ENCODE measurements at places on chromosomes 5 and 9.

- DNase-seq: peak; percentile 63
These were observed 97.6 kb downstream of the GALNT10 start for GRCh38 chr5:154288145-154288544.

- no peak for DNase-seq
These were observed 110.9 kb downstream of the GRIA1 start for GRCh38 chr5:153601377-153601776.

- peak; percentile 85 for DNase-seq
These were observed 18.1 kb upstream of the SSBP2 start for GRCh38 chr5:81768935-81769452.

GRCh38 chr5:93249651-93250289 is 331.2 kb downstream of the NR2F1-AS1 start:
- DNase-seq: no peak

DNA sequence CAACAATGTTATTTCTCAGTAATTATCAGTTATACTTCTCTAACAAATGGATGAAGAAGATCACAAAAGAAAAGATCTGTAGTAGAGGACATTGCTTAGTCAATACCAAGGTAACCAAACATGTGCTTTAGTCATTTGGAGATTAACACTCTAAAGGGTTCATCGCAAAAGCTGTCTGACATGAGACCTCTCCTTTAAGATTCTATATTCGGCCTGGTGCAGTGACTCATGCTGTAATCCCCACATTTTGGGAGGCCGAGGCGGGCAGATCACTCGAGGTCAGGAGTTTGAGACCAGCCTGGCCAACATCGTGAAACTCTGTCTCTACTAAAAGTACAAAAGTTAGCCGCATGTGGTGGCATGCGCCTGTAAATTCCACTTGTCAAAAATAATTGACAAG is 18.3 kb upstream of the CKMT2 start:
- DNase-seq: no peak

DNA sequence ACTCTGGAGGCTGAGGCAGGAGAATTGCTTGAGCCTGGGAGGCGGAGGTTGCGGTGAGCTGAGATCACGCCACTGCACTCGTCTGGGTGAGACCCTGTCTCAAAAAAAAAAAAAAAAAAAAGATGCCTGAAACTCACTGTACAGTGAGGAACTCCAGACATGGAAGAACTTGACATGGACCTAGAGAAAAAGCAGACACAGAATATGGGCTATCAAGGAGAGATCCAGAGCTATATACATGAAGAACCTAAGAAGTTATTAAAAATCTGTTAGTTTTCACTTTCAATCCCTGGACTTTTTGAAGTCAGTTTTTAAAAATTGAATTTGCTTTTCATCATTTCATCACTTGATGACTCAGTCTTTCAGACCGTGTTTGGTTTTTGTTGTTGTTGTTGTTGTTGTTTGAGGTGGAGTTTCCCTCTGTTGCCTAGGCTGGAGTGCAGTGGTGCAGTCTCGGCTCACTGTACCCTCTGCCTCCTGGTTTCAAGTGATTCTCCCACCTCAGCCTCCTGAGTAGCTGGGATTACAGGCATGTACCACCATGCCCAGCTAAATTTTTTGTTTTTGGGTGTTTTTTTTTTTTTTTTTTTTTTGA is 20.3 kb downstream of the PAIP2 start:
- DNase-seq: no peak

GRCh38 chr5:31237174-31237573 is 43.7 kb downstream of the CDH6 start:
- DNase-seq: peak; percentile 19

GRCh38 chr5:1823381-1824034 is 22.3 kb downstream of the NDUFS6 start:
- DNase-seq: no peak

DNA sequence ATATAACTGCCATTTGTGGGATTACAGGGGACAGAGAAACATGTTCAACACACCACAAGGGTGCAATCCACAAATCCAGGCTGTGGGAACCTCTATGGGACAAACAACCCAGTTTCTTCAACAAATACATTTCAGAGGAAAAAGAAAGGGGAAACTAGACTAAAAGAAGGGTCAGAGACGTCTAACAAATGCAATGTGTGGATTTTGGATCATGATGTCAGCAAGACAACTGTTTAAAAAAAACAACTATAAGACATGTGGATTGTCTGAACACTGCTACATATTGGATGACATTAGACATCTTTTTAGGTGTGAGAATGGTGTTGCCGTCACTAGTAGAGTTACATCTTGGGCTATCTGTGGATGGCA is 3.9 kb upstream of the RALGDS start:
- DNase-seq: no peak

DNA sequence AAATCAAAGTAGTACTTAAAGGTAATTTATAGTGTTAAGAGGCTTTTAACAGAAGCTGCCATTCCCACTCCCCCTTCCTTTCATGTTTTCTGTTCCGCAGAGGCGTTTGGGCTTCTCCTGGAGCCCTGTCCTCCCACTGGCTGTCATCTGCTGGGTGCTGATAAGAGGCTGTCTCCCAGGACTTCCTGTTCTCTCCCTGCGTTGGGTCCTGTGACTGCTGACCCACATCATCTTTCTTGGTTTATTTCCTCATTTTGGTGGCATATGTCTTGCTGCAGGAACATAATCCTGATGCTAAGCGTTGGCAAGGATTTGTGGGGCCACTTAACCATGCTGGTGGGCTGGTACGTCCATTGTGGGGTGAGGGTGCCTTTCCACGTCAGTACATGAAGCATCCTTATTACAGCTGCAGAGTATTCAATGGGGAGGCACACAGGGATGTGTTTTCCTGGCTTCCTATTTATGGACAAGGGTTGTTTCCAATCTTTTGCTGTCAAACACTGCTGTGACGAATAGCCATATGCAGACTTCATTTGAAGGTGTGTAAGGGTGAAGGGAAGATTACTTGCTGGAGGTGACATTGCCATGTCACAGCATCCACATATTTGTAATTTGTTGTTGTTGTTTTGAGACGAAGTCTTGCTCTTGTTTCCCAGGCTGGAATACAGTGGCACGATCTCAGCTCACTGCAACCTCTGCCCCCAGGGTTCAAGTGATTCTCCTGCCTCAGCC is 22.3 kb upstream of the RNF130 start:
- no peak for DNase-seq

DNA sequence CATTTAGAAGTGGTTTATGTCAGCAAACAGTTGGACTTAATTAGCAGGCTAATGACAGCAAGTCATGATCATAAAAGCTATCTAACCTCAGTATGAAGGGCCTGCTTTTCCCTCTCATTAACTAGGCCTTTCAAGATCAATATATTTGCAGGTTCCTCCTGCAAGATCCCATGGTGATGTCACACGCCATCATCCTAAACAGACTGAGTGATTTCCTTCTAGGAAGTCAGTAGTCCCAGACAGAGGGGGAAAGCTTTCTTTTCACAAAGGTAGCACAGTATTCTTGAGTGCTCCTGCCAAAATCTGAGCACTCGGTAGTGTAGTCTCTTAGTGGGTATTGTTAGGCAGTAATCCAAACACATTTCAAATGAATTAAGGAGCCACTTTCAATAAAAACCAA is 52.5 kb downstream of the UIMC1 start:
- no peak for DNase-seq

DNA sequence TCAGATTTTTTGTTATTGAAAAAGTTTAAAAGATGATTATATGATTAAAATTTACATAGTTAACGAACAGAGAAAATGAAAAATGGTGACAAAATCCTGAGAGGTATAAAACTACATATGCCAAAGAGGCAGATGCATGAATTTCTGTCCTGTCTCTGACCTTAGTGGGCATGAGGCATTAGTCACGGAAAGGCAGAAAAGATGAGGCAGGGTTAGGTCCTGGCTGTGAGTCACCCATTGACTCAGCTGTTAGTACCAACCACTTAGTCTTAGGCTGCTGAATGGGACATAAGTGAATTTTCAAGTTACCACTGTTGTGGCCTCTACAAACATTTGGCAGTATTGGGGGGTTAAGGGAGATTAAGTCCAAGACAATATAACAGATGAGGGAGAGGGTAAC is 33.1 kb downstream of the RASA1 start:
- DNase-seq: peak; percentile 87

DNA sequence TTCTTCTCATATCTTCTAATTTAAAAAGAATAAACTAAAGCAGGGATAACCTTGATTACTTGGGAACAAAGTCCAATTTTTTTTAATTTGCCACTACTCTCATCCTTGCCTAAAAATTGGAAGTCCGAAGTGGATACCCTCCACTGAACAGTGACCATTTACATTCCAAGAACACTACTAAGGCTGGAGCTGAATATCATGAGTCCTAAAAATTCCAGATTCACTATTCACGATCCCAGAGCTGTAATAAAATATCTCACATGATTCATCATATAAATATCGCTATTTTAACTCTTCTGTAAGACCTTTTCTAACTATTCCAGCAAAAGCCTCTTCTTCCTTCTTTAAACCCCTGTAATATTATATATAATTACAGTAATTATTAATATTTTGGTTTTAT is 57.4 kb downstream of the ATPSCKMT start:
- DNase-seq: peak; percentile 84

DNA sequence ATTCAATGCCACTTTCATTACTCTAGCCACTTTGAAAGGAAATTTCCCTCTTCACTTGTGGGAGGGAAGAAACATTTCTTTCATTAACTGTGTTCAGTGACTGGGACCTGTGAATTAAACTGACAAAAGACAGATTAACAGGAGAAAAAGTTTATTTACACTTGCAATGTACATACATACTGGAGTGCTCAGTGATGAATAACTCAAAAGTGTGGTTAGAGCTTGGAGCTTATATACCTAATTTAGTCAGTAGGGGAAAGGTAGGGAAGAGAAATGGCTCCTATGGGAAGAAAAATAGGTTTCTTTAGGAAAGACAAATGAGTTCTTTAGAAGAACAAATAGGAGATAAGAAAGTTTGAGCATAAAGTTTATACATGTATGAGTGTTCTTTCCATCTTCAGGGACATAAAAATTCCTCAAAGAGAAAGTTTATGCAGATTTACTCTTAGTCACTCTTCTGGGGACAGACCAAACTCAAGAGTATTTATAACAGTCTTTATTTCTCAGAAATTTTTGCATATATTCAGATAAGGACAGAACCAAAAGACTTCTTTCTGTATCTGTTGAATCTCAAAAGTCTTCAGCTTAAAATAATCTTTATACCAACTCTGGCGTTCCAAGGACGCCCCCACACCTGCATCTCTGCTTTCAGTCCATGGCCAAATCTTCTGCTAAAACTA is 120.0 kb upstream of the RAI14 start:
- no peak for DNase-seq

GRCh38 chr9:84404095-84404686 is 63.6 kb upstream of the SLC28A3 start:
- DNase-seq: peak; percentile 35

GRCh38 chr5:129379406-129379805 is 80.7 kb upstream of the ADAMTS19 start:
- DNase-seq: no peak

- DNase-seq: no peak
These were observed 47.3 kb downstream of the SLC1A1 start for GRCh38 chr9:4537581-4537980.

- DNase-seq: no peak
These were observed 56.5 kb upstream of the SPDL1 start for GRCh38 chr5:169527066-169527465.

DNA sequence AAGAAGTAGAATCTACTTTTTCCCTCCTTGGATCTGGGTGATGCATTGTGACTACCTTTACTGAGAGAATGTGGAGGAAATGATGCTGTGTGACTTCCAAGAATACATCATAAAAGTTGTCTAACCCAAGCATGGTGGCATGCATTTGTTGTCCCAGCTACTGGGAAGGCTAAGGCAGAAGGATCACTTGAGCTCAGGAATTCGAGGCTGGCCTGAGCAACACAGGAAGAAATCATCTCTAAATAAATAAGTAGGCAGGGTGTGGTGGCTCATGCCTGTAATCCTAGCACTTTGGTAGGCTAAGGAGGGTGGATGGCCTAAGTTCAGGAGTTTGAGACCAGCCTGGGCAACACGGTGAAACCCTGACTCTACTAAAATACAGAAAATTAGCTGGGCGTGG is 143.2 kb upstream of the VLDLR start:
- no peak for DNase-seq

GRCh38 chr5:137186759-137187461 is 312.2 kb downstream of the SPOCK1 start:
- peak; percentile 89 for DNase-seq

GRCh38 chr5:115813719-115814118 is 2.7 kb downstream of the CDO1 start:
- no peak for DNase-seq

DNA sequence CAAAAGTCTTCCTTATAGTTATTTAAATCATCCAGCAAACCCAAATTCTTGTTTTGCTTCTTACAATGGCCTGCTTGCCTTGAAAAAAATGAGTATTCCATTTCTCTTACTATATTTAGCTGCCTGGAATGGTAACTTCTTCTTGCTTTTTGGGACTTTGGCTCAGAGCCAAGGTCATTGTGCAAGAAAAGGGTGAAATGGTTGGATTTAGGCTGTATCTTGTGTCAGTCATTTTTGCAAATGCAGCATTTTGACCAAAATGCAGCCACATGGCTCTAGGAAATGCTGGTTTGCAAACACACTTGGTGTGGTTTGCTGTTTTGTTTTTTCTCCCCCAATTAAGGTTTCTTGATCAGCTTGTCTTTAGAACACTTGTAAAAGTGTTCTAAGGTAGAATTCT is 133.3 kb upstream of the ELL2 start:
- no peak for DNase-seq

- DNase-seq: no peak
These were observed 854.1 kb downstream of the MAT2B start for GRCh38 chr5:164359260-164360255.

DNA sequence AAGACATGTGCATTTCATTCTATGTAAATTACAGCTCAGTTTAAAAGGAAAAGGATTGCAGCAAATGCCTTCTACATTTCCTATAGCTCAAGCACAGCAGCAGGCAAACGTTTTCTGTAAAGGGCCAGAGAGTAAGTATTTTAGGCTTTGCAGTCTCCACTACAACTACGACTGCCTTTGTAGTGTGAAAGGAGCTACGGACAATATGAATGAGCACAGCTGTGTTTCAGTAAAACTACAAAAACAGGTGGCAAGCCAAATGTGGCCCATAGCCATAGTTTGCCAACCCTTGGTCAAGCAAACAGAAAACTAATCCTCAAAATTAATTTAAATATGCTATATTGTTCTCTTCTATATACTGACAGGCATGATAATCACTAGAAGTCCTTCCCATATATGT is 7.2 kb downstream of the PTBP3 start:
- no peak for DNase-seq

DNA sequence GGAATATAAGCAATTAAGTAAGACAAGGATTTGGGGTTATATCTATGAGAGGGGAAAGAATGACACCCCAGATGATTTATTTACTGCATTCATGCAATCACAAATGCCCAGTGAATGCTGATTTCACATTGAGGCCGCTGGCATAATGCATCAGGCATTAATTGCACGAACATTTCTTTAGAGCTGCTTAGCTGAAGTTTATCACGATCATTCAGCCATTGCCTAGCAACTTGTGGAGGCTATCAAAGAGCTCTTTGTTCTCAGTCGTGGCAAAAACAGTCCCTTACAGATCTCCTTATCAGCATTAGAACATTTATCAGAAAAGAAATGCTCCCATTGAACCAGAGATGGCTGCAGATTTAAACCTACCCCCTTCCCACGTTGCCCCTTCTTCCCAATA is 88.7 kb upstream of the PRRC1 start:
- DNase-seq: no peak
